Mononuclear cell (primary cell): ENCODE measurements at places on chromosomes 6 and 20. TPM values are rescaled to one million over a fixed set of nuclear protein-coding genes. Genes with fewer than 3 reads are reported as not detected.

The APCDD1L gene
- not detected for total RNA-seq

The HCK gene
- 52.4 TPM for total RNA-seq

The KIFC1 gene
- 0.94 TPM for total RNA-seq

The IYD gene
- not detected for total RNA-seq

The DEFB124 gene
- not detected for total RNA-seq

The HLA-G gene
- total RNA-seq, result 0.63 TPM

The NANP gene
- total RNA-seq, result 2.0 TPM

The ADGRB3 gene
- 0.10 TPM for total RNA-seq
